ENCODE measurements at places on chromosomes 4 and X. TPM values are rescaled to one million over a fixed set of nuclear protein-coding genes. Genes with fewer than 3 reads are reported as not detected.

Gene GYG2
- 4.0 TPM for total RNA-seq

Gene RASGEF1B
- total RNA-seq = 0.53 TPM

Gene GC
- total RNA-seq = not detected

Gene DCAF16
- total RNA-seq = 10.8 TPM
